Kidney capillary endothelial cell (primary cell): ENCODE measurements at places on chromosomes 5 and 9.

GRCh38 chr9:8696516-8696915, 896.9 kb upstream of the DMAC1 start:
- no peak for DNase-seq

DNA sequence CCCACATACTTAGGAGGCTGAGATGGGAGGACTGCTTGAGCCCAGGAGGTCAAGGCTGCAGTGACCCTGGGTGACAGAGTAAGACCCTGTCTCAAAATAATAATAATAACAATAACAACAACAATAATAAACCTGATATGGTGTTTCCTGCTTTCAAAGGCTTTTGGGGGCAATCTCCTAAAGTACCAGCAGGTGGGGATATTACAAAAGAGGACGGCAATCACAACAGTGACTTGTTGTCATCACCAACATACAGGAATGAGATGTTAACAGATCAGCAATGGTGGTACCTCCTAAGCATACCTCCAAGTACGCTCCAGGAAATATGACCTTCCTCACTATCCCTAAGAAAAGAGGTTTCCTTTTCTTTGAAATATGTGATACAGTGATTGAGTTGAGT, 91.1 kb upstream of the RNF180 start:
- DNase-seq: peak; percentile 60

DNA sequence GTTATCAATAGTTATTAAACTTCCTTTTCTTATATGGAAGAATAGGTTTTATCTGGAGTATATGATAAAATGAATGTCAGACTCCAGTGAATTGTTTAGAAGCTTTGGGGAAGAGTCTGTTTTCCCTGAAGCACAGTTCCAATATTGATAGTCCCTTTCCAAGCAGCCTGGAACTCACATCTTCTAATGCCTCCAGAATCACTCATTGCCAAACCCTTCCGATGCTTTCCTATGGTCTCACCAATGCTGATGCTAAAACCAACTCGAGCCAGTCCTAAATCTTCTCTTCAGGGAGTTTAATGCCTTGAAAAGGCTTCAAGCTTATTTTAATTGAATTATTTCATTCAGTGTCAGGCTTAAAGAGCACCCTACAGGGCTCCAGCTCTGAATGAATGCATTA, 121.2 kb downstream of the PTTG1 start:
- DNase-seq: no peak

DNA sequence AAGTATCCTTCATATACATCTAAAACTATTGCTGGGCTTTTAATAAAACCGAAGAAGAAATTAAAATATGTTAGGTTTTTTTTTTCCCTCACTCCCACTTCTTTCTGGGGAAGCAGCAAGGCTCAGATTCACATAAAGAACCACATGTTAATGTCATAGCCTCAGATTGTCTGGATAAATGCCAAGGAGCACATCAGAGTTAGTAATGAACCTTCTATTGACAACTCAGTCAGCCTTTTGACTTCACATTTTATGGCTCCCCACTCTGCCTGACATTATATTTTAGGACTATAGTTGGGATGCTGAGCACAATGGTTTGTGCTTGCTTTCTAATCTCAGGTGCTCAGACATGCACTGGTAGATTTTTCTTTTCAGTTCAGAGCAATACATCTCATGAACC, 21.8 kb downstream of the DMAC1 start:
- DNase-seq: no peak

- no peak for DNase-seq
These were observed 546.8 kb upstream of the ZNF608 start for GRCh38 chr5:125293223-125293622.

DNA sequence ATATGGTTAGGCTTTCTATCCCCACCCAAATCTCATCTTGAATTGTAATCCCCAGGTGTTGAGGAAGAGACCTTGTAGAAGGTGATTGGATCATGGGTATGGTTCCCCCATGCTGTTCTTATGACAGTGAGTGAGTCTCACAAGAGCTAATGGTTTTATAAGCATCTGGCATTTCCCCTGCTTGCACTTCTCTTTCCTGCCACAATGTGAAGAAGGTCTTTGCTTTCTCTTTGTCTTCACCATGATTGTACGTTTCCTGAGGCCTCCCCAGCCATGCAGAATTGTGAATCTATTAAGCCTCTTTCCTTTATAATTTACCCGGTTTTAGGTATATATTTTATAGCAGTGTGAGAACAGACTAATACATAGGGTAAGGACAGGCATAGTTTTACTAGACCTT, 334.5 kb downstream of the TLR4 start:
- no peak for DNase-seq

DNA sequence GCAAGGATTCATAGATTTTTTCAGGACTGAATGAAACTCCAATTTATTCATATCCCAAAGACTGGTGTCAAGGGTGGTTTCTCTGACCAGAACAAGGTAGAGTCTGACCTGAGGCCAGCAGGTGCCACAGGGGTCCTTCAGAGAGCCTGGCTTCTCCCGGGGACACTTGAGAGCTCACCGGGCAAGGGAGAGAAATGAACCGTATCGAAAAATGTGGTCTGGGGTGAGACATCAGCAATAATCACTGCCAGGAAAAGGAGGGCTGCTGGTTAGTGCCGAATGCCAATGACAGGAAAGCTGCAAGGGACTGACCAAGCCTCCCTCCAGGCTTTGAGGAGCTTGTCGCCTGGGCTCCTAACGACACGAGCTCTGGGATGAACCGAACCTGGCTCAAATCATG, 142.7 kb downstream of the TTLL11 start:
- DNase-seq: no peak

DNA sequence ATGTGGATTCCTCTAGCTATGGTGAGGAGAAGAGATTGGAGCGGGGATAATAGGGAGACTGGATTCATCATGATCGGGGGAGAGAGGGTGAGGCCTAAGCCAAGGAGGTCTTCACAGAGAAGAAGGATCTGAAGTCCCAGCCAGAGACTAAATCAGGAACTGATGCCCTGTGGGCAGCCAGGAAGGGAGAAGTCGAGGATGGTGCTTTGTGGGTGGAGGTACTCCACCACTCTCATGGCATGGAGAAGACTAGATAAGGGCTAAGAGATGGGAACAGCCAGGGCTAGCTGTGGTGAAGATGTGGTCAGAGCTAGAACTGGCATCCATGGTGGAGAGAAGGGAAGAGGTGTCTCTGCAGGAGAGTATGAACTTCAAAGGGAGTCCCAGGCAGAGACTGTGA, 3.0 kb upstream of the RGS14 start:
- no peak for DNase-seq

- DNase-seq: peak; percentile 60
These were observed 10.9 kb downstream of the PTCH1 start for GRCh38 chr9:95505717-95506427.

GRCh38 chr5:38070304-38070950, 187.9 kb upstream of the EGFLAM start:
- DNase-seq: no peak

- DNase-seq: no peak
These were observed 234.7 kb downstream of the NMUR2 start for GRCh38 chr5:152170350-152170749.

DNA sequence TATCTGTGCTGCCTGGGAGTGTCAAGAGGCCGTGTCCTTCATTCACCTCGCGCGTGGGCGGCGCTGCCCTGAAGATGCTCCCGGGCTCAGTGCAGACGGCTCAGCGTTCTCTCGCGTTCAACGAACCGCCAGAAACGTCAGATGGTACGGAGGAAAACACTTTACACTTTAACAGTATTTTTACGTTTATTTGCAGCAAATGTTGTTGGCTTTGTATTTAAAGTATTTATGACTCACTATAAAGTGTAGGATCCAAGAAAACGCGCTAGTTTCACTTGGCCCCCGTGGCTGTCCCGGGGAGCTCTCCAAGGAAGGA, 544 bp upstream of the ERCC6L2 start:
- no peak for DNase-seq

DNA sequence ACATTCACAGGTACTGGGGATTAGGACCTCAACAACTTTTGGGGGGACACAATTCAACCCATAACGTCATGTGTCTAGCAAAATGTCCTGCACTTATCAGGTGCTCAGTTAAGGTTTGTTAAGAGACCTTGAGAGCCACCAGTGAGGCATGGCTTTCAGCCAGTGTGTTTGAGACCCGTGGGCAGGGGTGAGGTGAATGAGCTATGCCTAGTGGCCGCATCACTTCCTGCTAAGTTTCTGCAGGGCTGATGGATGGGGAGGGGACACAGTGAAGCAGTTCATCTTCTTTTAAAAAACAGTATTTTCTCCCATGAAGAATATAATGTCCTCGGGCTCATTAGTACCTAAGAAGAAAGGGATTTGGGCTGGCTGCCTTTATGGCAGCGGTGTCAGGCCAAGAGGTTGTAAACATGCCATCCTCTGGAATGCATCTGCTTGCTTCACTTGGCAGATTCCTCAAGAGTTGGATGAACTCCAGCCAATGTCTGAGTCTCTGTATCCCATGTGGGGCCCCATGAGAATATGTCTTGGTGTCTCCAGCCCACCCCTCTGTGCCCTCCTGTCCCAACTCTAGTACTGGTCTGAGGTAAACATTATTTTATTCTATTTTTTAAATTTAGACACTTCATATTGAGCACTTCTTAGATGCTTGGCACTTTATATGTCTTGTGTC, 282.2 kb downstream of the CWC27 start:
- no peak for DNase-seq

DNA sequence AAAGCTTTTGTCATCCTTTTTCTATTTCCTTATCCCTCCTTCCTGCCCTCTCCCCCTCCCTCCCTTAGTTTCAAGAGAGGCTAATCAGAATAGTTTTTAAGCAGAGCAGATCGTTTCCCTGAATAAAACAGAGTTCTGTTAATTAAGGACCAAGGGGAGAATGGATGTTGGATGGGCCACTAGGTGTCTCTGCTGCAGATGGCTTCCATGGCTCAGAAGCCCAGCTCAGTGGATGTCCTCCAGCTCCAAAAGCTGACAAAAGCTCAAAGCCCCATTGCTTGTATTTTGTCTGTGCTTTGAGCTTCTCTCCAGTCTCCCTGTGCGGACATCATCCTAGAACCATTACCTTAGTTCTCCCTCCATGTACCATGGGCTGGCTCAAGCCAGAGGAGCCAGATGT, 21.0 kb upstream of the NPR3 start:
- DNase-seq: no peak

DNA sequence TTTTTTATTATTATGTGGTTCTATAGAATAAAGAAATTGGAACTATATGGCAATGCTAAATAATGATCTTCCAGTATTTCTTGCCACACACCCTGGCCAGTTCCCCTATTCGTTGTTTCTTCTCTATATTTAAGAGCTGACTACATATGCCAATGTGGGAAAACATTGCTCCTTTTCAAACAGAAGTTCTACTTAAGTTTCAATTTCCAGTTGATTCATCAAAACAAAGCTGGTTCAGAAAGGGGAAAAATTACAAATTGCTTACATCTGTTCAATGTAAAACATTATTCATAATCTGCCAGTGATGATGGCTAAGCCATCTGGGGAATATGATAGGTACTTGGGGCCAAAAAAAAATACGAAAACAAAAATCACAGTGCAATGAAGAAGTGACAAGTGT, 76.9 kb downstream of the ST8SIA4 start:
- no peak for DNase-seq

- peak; percentile 6 for DNase-seq
These were observed 256.3 kb downstream of the SMARCA2 start for GRCh38 chr9:2271426-2271825.

GRCh38 chr9:108842610-108843295, 13.0 kb downstream of the ACTL7B start:
- DNase-seq: peak; percentile 74

DNA sequence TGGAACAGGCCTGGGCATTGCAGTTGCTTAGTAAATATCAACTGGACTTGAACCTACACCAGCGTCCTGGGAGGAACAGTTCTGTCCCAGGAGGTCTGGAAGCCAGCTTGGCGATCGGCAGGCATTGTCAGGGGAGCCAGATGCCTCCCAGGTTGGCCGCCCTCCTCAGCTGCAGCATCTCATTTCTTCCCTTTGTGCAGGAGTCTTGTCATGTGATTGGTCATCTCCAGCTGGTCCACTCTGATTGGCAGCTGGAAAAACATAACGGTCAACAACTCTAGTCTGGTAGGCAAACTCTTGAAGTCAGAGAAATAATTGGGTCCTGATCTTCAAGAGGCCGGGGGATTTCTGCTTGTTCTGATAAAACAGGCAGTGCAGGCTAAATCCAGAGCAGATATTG, 29.6 kb upstream of the NCS1 start:
- DNase-seq: no peak

- no peak for DNase-seq
These were observed 121.4 kb downstream of the C9orf152 start for GRCh38 chr9:110086537-110086936.

GRCh38 chr9:132670457-132671391, at the start of gene GTF3C4:
Gene GTF3C4, plus strand, starts transcription at chr9:132670464. Its CDS starts 135 bp downstream, at chr9:132670599.
- peak; percentile 17 for DNase-seq

- no peak for DNase-seq
These were observed 322.4 kb downstream of the TMEM167A start for GRCh38 chr5:82754759-82755158.

- peak; percentile 1 for DNase-seq
These were observed 486.6 kb downstream of the BRINP1 start for GRCh38 chr9:118882684-118883083.

- no peak for DNase-seq
These were observed 21.0 kb downstream of the F2RL2 start for GRCh38 chr5:76602094-76602726.

DNA sequence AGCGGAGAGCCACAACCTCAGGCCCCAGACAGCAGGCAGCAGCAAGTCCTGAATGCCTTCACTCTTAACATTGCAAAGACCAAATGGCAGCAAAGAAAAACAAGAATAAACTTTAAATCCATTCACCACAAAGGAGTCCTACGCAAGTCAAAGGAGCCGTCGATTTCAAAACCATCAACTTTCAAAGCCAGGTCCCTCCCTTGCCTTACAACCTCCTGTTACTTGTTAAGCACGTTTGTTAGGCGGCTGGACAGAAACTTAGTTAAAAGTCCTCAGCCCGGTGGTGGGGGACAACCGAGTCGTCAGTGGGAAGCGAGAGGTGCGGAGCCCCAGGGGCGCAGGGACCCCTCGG, 938 bp downstream of the LPAR1 start:
- DNase-seq: no peak

GRCh38 chr5:39131210-39132127, 57.3 kb upstream of the RICTOR start:
- DNase-seq: no peak

GRCh38 chr5:72651779-72652178, 144.6 kb upstream of the ZNF366 start:
- DNase-seq: peak; percentile 15
